GM12878 (cell line): ENCODE measurements at places on chromosomes 12 and 14.

GRCh38 chr12:468671-469389, 9.1 kb downstream of the B4GALNT3 start:
- no peak for DNase-seq

GRCh38 chr14:20560961-20561360, at the start of gene RNASE9:
TSS of gene RNASE9 (minus strand) at chr14:20561047.
- DNase-seq = no peak

GRCh38 chr12:82874945-82875344, 188.2 kb downstream of the TMTC2 start:
- no peak for DNase-seq

DNA sequence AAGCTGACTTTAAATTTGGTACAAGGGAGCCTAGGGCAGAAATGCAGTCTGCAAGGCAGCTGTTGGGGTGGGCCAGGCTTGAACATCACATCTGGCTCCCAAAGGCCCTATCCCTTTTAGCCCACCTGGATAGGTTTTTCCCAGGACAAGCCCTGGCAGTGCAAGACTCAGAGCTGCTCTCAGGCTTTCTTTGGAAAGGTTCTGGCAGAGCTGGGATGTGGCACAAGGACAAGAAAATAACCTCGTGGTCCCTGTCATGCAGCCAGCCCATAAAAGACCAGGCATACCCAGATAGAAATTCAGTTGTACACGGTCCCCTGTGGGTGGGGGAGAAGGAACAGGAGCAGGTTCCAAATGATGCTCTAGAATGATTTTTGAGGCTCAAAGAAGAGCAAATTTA, 206.9 kb downstream of the TTC7B start:
- no peak for DNase-seq

DNA sequence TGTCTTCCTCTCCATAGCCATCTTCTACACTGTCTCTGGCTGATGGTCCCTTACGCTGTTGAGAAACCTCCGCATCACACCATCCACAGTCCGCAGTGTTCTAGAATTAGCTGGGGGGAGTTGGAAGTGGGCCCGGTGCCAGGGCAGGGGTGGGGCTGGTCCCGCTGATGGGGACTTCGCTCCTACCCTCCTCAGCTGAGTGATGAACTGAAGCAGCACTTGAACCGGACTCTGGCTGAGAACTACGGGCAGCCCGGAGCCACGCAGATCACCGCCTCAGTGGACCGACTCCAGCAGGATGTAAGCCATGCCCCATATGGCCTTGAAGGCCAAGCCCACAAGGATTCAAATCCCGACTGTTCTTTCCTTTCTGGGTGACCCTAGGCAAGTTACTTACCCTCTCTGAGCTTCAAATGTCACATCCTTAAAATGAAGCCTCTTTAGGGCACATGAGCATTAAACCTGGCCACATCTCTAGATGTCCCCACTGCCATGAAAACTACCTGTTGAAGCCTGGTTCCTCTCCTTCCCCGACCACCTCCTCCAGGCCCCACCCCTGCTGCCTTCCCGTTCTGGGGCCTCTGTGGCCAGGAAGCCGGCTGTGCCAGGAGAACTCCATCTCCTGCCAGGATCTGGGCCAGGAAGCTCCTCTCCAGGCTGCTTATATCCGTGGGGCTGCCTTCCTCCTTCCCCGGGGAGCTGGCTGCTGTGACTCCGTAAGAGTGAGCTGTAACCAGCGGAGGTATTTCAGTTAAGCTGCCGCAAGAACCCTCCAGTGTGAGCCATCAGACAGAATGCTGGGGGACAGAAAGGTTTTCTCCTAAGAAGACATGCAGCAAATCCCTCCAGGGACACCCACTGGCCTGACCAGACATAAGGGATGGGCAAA, 53.1 kb downstream of the TSPAN11 start:
- no peak for DNase-seq

DNA sequence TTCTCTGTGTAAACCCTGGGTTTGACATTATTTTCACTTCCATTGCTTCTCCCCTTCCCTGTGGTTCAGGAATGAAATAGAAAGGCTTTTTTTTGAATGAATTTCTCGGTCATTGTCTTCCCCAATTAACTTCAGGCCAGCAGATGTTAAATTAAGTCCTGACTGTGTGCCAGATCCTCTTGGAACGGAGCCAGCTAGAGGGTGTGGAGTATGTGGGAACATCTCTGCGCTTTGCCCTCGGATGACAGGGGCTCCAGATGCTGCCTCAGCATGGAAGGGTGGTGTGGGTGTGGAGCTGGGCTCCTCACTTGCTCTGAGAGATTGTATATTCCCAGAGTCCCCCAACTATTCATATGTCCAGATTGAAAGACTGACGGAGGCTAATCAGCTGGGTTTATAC, 13.1 kb downstream of the KRT85 start:
- no peak for DNase-seq

- no peak for DNase-seq
Observed at GRCh38 chr14:84420221-84420620, 1109.7 kb upstream of the FLRT2 start.

DNA sequence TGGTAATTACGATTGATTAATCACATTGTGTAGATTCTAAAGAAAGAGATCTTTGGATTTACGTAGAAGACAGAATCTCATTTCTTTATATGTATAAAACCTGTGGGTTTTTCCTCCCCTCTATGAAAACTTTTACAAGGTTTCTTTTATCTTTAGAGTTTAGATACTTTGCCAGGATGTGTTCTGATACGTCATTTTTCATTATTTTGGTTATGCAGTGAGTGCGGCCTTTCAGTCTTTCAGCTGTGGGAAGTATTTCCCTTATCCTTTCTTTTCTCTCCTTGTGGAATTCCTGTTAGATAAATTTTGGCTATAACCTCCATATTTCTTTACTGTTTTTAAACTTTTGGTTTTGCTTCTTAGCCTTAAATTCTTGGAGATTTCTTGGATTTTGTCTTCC, 92.7 kb downstream of the TTLL5 start:
- DNase-seq = no peak

- DNase-seq = no peak
Observed at GRCh38 chr14:100155049-100155621, 4.3 kb downstream of the DEGS2 start.

- no peak for DNase-seq
Observed at GRCh38 chr12:55845361-55845760, 2.6 kb upstream of the MMP19 start.
